D721Med (cell line): ENCODE measurements at places on chromosomes 7 and 10.

GRCh38 chr7:17181482-17181881, 117.0 kb upstream of the AHR start:
- no peak for DNase-seq

DNA sequence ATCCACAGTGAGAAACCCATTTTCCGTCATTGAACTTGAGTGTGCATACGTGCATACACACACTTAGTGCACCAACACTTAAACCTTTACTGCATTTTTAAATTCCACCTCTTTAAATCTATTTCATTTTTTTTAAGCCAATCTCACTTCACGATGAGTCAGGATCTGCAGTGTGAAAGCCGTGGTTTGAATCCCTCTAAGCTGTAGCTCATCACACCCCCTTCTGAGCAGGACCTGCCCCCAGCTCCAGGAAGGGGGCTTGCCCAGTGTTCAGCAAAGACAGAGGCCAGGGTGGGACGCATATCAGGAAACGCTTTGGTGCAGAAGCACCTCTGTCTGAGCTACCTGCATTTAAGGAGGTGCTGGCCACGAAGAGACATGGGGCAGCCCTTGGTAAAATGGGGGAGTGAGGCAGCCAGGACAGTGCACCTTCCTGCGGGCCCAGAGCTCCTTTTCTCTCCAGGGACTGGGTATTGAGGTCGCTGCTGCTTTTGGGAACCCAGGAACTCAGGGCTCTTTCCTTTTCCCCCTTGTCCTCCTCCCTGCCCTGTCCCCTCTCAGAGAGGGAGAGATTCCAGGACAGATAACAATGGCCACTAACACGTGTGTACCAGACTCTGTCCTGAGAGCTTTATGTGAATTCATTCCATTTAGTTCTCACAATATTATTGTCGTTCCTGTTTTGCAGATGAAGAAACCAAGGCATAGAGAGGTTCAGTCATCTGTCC, 21.7 kb downstream of the ZNF316 start:
- DNase-seq, result no peak

DNA sequence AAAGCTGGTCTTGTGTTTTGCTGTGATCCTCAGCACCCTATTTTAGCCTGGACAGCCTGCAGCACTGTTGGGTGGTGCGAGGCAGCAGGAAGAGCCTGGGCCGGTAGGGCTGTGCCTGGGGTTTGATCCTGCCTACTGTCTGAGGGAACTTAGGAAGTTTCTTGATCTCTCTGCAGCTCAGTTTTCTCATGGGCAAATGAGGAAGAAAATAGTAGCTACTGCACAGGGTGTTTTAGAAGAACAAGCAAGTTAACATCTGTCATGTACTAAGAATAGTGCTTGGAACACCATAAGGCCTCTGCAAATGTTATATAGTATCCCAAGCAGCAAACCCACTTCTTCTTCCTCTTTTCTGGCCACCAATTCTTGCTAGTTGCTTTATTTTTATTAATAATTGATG, 12.0 kb upstream of the AGR2 start:
- DNase-seq, result no peak

DNA sequence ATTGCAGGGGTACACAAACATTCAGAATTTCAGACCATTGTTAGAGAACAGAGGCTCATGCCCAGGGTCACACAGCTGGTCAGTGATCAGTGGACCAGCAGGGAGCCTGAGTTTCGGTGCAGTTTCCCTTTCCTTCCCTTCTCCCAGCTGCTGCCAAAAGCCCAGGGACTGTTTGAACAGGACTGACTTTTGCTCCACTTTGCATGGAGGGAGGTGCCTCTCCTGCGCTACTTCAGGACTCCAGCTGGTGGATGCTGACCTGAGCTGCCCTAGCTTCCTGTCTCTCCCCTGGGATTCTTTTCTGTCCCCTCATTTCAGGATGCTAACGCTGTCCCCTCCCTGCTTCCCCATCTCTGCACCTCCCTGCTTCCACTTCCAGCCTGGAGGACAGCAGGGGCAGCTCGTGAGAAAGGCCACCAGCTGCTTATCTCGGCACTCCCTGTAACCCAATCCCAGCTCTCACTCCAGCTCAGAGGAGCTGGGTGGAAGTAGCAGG, 14.5 kb downstream of the SH2D4B start:
- no peak for DNase-seq

DNA sequence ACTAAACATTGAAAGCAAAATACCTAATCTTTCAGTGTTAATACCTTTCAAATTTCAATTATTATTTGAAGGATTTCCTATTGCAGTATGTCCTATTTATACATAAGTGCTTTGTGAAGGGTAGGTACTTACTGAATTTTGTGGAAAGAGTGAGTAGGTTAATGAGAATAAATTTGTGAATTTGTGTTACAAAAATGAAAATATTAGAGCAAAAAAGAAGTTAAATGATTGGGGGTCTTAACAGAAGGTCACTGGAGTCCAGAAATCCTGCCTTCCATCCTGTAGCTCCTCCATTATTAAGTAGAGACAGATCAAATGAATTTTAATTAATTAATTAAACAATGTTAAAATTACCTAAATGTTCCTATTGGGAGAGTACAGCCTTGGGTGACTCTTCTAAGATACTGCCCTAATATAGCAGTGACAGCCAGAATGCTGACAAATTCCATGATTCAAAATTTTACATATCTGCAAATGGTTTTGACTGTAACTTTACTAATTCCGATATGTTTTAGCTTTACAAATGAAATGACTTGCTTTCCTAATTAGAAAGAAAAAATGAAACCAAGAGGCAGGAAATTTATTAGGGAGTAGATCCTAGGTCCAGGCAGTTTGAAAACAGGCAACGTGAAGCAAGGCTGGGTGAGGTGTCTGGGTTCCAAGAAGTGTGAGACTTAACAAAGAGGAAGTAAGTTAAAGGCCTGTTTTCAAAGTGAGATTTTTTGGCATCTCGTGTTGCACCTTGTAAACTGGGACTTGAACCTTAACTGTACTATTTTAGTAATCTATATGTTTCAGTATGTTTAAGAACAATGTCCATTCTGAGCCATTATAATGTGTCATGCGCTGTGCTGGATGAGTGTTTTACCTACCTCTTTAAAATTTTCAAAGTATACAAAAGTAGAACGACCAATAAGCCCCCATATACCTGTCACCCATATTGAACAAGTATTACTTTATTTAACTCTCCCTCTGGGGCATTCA, 1.5 kb downstream of the PIK3CG start:
- DNase-seq, result no peak

DNA sequence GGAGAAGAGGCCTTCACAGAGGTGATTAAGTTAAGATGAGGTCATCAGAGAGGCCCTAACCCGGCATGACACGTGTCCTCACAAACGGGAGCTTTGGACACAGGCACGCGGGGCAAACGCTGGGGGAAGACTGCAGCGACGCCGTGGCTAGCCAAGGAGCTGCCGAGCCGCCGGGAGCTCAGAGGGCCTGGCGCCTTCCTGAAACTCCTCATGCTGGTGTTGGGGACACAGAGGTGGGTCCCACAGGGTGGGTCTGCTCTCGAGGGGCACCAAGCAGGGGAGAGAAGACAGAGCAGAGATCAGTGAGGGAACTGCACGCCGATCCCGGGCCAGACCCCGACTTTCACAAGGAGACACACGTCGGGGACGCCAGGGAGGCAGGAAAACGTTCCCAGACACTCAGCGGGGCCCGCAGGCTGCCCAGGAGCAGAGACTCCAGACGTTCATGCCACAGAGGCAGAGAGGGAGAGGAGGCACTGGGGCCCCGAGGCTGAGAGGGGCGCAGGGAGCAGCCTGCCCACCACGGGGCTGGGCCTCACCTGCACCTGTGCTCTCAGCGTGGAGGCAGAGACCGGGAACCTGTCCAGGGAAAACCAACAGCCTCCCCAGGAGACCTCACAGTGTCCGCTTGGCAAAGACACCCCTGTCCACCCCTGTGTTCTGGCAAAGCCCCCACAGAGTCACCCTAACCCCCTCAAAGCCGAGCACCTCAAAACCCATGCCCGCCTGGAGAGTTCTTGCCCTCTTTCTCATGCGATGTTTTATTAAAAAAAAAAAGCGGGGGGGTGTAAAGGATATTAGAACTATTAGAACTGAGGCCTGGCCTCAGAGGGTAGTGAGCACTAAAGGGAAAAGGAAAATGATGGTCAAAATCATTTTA, 103.8 kb downstream of the PDGFA start:
- DNase-seq, result no peak

- DNase-seq, result no peak
Observed at GRCh38 chr7:153518201-153518984, 533.8 kb upstream of the DPP6 start.

DNA sequence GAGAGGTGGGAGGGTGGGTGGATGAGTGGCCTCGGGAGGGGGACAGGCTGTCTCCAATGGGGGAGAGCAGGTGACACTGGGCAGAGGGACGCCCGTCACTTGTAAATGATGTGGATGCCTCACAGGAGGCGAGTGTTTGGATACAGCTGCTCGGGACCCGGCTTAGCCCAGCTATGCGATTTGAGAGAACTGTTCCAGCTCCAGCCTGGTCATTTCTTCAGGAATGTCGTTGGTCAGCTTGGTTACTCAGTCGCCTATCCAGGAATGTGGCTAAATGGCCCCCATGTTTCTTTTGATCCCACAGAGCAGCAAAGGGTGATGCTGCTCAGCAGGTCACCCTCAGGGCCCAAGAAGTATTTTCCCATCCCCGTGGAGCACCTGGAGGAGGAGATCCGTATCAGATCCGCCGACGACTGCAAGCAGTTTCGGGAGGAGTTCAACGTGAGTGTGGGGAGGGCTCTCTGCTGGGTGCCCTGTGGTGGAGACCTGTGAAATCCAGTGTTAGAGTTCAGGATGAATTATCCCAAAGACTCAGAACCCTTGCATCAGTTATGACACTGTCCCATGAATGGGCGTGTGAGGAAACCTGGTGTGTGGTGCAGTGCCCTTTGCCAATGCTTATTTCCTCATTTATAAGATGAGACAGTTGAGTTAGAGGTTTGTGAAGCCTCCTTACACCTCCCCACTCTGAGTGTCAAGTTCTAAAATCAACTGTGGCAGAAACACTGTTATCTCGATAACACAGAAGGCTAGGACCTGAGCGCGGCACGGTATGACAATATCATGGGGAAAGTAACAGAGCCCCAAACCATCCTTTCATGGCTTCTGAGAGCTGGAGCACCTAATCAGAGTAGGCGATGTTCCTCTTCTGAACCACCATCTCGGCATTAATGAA, 76.8 kb downstream of the MKI67 start:
- DNase-seq, result no peak

DNA sequence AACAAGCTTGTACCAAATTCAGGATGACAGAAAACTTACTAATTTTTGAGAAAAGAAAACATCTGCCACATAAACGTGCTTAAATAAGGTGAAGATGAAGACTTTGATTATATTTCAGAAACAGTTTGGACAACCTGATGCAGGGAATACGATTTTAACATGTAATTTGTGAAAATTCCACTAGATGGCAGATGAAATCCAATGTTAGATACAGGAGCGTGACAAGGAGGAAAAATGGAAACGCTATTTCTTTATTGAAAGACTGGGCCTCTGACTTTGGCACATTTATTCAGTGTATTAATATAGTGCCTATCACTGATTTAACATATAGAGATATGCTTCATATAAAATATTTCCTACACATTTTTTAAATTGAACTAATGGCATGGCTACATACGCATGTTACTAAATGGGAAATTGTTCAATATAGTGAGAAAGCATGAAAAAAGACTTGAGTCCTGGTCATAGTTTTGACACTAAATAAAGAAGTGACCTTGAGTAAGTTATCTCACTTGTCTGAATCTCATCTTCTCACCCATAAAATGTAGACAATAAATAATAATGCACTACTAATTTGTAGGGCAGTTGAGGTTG, 60.7 kb downstream of the CD36 start:
- DNase-seq, result no peak

- DNase-seq, result no peak
Observed at GRCh38 chr7:508461-509170, 11.0 kb downstream of the PDGFA start.

GRCh38 chr10:114401195-114401791, 3.0 kb downstream of the AFAP1L2 start:
- no peak for DNase-seq

DNA sequence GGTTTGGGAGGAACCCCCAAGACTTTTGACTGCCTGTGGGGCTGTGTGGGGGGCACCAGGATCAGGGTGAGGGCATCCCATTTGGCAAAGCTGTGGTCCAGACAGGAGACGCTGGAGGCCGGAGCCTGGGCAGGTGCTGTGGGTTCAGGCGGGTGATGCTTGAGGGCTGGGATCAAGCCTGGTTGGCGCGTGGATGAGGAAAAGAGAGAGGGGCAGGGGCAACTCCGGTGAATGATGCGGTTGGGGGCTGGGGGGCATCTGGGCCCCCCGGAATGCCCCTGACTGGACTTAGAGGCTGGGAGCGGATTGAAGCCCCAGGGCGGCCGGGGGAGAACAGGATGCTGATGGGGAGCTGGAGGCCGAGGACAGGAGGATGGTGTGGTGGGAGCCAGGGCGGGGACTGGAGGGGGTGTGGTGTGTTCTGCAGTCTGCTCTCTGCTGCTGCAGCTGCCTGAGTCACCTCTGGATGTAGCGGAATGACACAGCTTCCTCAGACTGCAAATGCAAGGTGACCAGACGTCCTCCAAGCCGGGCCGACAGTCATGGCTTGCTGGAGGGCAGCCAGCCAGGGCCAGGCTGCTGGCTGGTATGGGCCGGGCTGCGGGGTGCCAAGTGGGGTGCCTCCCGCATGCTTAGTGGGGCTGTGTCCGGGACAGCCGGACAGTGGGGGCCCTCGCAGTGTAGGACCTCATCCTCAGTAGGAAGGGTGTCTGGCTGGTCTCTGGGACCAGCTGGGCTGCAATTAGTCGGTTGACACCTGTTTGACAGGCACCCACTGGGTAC, 3.2 kb downstream of the MAFK start:
- DNase-seq, result no peak

DNA sequence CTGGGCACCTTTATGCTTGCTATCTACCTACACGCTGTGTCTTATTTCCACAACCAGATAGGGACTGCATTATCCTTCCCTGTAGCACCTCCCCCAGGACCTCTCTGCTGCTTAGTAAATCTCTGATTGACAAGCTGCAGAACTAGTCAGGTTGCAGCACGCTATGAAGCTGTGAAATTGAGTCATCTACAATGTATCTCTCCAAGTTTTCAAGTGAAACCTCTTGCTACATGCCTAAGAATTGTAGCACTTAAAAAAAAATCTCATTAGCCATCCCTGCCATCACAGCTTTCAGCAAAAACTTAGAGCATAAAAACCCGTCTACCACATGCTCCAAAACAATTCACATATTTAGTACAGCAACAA, 69.7 kb upstream of the FGFR2 start:
- DNase-seq, result no peak

DNA sequence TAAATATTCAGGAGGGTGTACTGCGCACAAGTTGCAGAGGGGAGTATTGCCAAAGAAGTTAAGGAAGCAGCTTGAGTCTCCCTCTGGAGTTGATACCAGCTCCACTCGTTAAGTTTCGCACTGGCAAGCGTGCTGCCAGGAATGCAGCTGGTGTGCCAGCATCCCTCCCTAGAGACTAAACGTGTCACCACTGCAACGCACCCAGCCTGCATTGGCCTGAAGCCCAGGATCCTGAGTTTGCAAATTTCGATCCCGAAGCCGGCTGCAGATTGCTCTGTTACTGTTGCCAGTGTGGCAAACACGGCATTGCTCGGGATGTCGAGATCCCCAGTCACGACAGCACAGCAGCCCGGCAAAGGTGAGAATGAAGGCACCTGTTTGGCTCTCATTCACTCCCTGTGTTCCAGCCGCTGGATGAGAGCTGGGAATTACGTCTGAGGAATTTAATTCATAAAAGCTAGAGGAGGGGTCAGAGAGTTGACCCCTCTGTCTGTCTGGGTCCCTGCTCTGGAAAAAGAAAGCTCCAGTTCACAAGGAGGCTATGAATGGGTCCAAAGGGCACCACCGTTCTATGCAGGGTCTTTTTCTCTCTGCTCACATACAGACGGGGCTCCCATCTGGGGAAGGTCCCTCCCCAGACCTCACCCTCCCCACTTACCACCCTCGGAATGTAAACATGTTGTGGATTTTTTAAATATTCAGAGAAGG, 61.0 kb downstream of the NRP1 start:
- no peak for DNase-seq
